HT1080 (cell line): ENCODE measurements at places on chromosomes 2 and 18.

GRCh38 chr2:143458258-143459190 is 329.3 kb downstream of the ARHGAP15 start:
- DNase-seq: no peak

DNA sequence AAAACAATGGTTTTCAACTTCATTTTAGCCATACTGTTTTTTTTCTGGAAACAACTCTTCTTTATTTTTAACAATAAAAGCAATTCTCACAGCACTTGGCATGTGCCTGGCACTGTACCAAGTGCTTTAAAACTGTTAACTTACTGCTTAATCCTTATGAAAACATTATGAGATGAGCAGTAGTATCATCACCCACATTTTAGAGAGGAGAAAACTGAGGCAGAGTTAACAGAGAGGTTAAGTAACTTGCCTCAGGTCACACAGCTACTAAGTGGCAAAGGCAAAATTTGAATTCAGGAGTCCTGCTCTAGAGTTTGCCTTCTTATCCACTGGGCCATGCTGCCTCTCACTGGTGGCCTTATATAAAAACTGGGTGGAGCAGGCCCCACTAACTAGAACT is 23.2 kb downstream of the CTIF start:
- no peak for DNase-seq

- DNase-seq: no peak
Measured at GRCh38 chr2:119857742-119858141, 98.0 kb downstream of the PTPN4 start.

DNA sequence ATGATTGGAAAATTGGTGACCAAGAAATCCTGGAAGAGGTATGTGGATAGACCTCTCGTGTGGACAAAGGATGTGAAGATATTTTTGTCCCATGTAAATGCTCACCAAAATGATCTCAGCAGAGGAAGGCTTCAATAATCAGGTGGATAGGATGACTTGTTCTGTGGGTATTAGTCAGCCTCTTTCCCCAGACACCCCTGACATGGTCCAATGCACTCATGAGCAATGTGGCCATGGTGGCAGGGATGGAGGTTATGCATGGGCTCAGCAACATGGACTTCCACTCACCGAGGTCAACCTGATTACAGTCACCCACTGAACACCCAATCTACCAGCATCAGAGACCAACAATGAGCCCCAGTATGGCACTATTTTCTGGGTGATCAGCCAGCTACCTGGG is 20.2 kb downstream of the CHRNA1 start:
- DNase-seq: no peak

DNA sequence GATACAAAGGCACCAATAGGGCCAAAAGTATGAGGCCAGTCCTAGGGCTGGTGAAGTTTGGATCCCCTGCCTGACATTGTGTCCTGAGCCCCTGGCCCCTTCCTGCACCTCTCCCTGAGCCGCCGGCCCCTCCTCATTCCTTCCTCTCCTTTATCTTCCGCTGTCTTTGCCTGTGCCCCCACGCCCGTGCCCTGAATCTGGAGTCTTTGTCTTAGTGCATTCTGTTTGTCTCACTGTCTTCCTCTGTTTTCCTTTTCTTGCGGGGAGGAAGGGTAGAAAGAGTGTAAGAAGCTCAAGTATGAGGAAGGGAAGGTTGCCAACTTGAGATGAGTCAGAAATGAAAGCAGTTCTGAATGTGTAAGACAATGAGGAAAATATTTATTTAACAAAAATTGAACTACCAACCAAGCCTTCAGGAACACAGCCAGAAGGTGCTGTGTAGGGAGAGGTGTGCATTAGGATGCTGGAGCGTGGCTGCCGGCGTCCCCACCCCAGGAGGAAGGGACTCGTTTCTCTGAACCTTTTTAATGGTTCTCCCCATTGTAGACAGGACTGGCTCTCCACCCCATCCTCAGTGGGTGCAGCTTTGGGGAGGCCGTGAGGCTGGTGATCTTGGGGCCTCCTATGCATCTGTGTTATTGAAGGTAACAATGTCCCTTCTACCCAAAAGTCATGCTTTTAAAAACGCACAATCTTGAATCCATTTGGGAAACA is 133.1 kb downstream of the NEDD4L start:
- peak; percentile 90 for DNase-seq

- DNase-seq: peak; percentile 69
Measured at GRCh38 chr2:126315828-126316227, 340.1 kb upstream of the GYPC start.

- DNase-seq: no peak
Measured at GRCh38 chr2:233064530-233065199, 4.5 kb downstream of the INPP5D start.

DNA sequence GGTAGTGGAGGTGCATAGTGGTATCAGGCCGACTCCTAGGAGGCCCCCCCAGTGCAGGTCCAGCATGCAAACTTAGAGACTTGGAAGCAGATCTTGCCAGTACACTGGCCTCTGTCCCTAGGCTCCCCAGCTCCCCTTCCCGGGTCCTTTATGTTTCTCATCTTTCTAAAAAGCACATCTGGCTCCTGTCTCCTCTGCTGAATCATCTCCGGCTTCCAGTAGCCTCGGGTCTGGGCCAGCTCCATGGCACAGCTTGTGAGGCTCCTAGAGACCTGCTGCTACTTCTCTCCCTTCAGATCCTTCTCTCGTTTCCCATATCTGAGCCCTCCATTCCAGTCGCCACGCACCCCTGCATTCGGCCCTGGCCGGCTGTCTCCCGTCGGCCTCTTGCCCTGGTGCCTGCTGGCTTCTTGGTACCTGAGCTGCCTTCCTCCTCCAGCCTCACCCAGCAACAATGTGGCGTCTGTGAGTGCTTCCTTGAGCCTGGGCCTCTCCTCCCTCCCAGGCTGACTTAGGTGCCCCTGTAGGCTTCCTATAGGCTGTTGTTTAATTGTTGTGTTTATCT is 6.6 kb downstream of the TRAF3IP1 start:
- DNase-seq: no peak

DNA sequence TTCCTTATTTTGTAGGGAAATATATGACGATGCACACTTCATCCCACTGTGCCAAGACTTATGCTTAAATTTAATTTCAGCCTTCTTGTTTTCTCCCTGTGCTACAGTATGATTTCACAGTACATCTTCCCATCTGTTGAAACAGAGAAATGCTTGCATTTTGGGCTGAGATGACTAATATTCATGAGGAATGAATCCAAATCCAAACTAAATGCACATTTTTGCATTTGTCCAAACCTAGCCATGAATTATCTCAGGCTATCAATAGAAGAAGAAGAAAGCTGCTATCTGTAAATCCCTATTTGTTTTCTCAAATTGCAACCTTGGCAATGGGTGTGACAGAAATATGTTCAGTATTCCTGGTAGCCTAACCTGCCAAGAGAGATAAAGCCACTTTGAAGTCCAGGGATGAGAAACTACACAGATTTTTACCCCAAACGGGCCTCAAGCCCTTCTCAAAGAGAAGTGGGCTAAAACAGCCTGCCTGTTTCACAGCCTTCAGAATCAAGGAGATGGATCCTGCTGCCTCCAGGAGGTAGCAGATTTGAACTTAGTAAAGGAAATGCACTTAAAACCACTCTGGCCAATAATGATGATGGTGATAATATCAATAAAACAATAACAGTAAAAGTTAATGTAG is 306.9 kb upstream of the NT5C1B start:
- no peak for DNase-seq

GRCh38 chr2:20052861-20053281 is 1.4 kb upstream of the LAPTM4A start:
- peak; percentile 60 for DNase-seq

GRCh38 chr2:23498943-23499342 is 114.0 kb downstream of the KLHL29 start:
- DNase-seq: no peak

- DNase-seq: no peak
Measured at GRCh38 chr2:224646242-224646846, 61.2 kb upstream of the CUL3 start.

GRCh38 chr2:191050640-191050987 is 36.6 kb upstream of the STAT1 start:
- DNase-seq: no peak

DNA sequence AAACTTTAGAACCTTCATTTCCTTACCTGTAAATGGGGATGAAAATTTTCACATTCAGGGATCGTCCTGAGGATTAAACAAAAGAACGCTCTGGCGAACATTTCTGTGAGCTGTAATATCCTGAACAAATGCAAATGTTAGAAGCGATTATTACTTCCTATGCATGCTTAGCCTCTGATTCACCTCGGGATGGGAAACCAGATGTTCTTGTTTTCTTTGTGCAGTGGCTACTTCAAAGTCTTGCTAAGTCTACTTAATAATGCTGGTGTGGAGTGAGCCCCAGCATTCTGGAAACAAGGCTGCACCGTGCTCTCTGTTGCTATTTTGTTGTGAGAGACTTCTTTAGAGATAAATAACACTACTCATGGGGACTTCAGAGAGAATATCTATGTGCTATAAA is 119.1 kb upstream of the PELI1 start:
- peak; percentile 72 for DNase-seq

DNA sequence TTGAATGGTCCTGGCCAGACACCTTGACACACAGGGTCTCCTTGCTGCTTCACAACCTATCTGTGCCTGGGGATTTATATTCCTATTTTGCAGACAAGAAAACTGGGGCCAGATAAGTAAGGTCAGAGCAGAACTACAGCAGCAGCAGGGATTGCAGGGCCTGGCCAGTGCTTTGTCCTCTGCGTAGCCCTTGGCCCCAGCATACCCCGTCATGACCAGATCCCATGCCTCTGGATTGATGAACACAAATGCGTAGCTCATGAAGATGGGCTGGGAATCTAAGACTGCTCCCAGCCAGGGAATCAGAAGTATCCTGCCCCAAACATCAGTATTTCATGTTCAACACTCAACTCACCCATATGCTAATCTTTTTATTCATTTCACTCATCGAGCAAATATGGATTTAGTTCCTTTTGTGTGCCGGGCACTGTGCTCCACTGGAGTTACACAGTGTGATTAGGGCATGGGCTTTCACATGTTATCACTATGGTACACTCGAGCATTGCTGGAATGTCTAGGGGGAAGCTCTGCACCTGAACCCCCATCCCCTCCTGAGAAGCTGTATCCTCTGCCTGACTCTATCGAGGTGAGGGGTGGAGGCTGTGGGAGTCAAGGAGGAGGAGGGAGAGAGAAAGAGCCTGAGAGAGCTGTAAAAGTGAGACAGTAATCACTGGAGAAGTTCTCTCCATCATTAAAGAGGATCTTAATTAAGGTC is 143.3 kb downstream of the CYP26B1 start:
- DNase-seq: no peak

DNA sequence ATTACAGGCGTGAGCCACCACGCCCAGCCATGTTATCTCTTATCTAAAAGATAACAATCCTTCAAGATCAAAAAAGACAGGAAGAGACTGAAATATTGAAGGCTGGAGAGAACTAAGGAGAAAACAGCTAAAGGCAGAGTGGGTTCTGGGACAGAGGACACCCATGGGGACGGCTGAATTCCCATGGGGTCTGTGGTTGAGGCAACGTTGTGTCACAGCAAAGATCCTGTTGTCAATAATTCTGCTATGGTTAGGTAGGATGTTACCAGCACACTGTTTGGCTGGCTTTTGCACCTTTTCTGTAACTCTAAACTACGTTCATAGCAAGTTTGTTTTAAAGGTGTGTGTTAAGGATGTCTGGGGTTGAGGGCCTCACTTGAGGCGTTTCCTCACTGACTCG is 137.7 kb upstream of the APCDD1 start:
- no peak for DNase-seq

DNA sequence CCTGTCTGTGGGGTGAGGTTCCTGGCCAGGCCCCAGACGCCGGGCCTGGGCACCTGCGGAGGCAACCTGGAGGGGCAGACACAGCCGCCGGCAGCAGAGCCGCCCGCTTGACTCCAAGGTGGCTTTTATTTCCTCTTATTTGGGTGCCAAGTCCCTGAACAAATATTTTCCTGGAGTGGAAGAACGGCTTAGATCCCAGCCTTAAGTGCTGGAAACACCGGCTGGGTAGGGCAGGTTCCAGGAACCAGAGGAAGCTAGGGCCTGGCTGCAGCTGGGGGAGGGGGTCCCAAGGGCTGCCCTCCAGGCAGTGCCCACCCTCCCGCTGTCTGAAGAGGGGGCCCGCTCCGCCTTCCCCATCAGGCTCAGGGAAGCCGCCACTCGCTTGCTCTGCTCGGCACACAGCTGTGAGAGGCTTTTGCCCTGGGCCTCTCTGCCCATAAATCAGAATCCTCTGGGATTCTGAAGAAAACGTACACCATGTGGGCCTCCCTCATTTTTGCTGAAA is 28.2 kb downstream of the SDC1 start:
- DNase-seq: no peak

- DNase-seq: peak; percentile 38
Measured at GRCh38 chr2:148244593-148245292, 223.9 kb downstream of the MBD5 start.

DNA sequence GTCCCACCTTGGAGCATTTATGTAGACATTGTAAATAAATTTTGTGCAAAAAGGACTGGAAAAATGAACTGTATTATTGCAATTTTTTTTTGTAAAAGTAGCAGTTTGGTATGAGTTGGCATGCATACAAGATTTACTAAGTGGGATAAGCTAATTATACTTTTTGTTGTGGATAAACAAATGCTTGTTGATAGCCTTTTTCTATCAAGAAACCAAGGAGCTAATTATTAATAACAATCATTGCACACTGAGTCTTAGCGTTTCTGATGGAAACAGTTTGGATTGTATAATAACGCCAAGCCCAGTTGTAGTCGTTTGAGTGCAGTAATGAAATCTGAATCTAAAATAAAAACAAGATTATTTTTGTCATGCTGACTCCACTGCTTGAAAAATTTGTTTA is 137.5 kb downstream of the MEIS1 start:
- no peak for DNase-seq

- DNase-seq: no peak
Measured at GRCh38 chr2:17373041-17373440, 145.2 kb downstream of the RAD51AP2 start.

DNA sequence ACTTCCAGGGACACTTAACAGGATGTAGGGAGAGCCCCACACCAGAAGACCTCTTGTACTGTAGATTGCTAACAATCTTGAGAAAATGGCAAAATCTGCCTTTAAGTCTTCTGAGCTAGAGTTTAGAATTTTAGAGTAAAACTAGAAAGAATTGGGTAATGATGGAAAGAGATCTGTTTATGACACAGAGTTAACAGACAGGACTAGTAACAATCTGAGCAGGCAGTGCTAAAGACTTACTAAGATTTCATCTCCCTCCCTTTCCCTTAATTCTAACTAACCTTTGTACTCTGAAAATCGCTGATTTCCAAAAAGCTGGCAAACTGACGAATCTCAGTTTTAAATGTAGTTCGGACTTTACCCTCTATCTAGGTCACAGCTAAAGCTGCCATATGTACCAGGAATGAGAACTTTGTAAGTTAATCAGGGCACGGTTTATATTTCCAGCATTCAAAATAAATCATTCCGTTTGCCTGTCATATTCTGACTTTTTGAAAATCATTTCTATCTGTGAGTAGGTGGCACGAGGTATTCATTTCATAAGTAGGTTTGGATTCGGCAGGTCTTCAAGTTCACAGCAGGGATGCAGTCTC is 256.5 kb upstream of the EPAS1 start:
- DNase-seq: no peak
